ENCODE measurements at places on chromosomes 7 and 10. TPM values are rescaled to one million over a fixed set of nuclear protein-coding genes. Genes with fewer than 3 reads are reported as not detected.

DNA sequence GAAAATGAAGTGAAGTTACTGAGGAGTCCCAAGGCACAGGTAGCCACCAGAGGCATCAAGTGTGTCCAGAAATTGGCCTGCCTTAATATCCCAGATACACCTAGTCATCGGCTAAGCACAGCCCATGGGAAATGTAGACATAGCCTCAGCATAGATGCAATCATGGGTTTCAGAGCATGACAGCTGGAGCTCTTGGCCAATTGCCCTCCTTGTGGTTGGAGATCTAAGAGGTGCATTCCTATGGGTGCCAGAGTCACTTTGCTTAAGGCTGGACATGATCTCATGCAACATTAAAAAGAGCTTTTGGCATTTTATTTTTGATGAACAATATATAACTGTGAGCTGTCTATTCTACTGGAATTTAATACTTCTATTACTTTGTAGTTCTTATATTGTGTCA, 758.0 kb upstream of the LRRTM3 start:
- no peak for ATAC-seq

- no peak for ATAC-seq
Measured at GRCh38 chr7:55502858-55503440, 69.4 kb downstream of the VOPP1 start.

DNA sequence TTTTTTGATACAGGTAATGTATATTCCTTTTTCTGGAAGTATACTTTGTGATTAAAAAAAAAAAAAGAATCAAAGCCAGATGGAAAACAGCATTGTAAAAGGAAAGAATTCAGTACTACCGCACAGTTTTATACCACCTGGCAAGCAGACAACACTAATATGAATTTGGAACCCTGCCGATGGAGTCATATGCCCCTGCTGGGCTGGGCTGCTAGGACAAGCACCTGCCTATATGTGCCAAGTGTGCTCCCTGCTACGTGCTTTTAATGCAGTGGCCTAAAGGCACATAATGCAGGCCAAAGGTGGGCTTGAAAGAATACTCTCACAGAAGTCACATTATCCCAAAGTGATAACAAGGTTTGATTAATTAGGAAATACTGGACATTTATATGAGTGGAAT, 29.8 kb upstream of the WAC start:
- peak; percentile 54 for ATAC-seq

The ATP5F1C gene
- total RNA-seq = 316 TPM

DNA sequence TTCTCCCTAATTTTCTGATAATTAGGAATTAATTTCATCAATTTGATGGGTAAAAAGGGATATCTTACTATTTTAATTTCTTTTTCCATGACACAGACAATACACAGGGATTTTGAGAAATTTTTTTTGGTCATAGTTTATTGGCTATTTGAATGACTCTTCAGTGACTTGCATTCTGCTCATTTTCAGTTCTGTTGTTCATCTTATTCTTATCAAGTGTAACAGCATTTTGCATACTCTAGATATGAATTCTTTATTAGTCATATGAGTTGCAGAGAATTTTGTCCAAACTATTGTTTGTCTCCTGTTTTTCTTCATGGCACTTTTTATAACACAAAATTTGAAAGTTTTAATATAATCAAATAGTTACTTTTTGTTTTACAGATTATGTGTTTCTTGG, 41.7 kb downstream of the MKLN1 start:
- no peak for ATAC-seq
